ENCODE measurements at places on chromosomes 12 and 14.

GRCh38 chr14:24513009-24513408 is 4.9 kb upstream of the CMA1 start:
- no peak for DNase-seq

- DNase-seq: no peak
Measured at GRCh38 chr14:99649219-99649618, 4.3 kb downstream of the HHIPL1 start.

DNA sequence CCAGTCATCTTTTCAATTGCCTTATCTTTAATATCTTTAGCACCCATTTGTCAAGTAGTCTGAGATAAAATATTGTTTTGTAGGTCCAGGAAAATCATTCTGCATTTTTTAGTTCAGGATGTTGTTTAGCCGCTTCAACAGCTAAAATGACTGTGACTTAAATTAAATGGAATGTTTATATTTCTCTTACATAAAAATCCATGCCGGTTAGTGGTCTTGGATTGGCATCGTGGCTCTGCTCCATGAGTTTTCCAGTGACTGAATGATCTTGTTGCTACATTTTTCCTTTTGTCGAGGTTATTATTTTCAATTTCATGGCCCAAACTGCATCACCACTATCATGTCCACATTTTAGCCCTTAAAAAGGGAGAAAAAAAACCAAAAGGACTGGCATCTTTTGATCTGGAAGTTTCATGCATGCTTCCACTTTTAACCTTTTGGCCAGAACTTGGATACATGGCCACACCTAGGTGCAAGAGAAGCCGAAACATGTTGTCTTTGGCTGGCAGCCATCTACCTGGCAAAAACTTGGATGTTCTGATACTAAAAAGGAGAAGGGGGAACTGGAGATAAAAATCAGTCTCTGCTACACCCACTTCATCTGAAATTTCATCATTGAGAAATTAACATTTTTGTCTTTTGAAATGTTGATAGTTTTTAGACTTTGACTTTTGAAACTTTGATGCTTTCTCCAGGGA is 142.4 kb downstream of the OTOGL start:
- no peak for DNase-seq

DNA sequence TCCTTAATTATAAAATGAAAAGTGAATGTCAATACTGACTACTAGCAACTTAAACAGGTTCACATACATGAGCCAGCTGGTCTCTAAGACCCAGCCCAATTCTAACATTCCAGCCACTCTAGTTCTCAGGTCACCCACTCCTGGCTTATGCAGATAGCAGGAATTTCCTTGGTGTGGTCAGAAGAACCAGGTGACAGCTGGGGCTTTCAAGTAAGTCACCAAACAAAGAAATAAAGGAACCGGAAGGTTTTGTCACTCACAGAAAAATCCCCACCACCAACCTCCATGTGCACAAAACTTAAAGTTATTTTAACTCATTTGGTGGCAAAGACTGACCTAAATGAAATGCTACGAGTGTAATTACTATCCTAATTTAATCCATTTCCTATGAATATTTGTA is 129.6 kb upstream of the CDKN3 start:
- no peak for DNase-seq

- DNase-seq: no peak
Measured at GRCh38 chr14:30888480-30889243, 14.3 kb downstream of the COCH start.

DNA sequence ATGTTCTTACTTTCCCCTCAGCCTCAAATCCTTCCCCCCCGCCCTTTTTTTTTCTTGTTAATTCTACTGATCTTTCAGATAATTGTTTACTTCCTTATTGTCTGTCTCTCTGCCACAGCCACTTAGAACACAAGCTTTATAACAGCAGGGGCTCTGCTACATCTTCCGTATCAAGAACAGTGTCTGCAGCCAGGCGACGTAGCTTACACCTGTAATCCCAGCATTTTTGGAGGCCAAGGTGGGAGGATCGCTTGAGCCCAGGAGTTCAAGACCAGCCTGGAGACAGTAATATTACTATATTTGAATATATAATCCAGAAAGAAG is 5.4 kb downstream of the SOS2 start:
- no peak for DNase-seq

GRCh38 chr14:55718551-55718950 is 138.5 kb downstream of the KTN1 start:
- DNase-seq: no peak

- no peak for DNase-seq
Measured at GRCh38 chr14:35406506-35407305, 2.2 kb upstream of the NFKBIA start.

DNA sequence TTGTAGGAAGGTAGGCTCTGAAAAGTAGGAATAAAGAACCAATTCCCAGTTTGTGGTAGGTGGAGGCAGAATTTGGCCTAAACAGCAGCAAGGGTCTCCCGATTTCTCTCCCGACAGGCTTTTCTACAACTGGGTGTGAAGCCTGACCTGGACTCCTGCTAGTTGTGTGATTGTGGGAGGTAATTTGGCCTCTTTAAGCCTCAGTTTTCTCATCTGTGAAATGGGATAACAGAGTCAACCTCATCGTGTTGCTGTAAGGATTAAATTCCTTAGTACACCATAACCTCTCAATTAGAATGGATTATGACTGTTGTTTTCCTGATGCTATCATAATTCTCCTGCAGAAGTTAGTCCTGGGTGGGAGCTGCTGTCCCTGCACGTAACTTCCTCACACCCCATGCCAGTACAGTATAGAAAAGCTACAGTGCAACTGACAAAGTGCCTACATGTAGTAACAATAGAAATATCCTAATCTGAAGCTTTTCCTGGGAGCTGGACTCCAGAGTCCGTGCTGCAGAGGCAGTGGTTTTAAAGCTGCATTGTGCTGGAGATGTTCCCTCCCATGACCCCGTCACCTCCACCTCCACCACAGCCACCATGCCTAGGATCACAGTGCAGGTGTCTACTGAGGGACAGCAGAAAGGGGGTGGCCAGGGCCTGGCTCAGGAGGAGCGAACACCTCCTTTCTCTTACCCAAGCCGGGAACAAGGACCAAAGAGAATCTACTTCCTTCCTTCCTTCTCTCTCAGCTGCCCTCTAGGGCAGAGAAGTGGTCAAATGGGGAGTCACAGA is 76.5 kb downstream of the FBXL14 start:
- no peak for DNase-seq

DNA sequence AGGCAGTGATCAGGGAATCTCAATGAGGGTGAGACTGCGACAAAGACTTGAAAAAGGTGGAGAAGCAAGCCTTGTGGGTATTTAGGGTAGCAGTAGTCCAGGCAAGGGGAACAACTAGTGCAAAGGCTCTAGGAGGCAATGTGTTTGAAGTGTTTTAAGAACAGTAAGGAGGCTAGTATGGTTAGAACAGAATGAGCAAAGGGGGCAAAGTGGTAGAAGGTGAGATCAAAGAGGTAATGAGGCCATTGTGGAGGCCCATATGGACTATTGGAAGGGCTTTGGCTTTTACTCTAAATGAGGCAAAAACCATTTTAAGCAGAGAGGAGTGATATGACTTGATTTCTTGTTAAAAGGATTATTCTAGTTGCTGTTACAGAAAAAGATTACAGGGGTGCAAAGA is 16.8 kb downstream of the HIF1A start:
- no peak for DNase-seq

DNA sequence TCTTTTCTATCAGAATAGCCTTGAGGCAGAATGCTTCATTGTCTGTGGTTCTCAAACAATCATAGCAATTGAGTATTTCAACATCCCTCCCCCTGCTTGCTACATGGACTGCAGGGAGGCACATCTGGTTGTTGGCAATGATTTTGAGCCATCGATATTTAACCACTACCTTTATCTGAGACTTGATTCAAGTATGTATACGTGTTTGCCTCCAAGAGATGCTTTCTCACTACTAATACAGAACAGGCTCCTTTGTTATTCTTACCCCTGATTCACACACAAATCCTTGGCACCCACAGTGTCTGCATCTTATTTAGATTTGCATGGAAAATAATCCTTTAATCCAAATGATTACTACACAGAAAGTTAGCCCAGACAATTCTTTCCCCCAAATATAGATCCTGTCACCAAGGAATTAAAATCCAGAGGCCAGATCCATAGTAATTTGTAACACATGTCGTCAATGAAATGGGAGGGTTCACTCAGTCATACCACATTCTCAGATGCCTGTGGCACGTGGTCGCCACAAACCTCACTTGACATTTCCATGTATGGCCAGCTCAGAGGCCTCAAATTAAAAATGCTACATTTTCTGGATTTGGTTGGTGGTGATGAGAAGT is 199.3 kb downstream of the ITPR2 start:
- no peak for DNase-seq
